ENCODE measurements at places on chromosomes 6 and 20.

DNA sequence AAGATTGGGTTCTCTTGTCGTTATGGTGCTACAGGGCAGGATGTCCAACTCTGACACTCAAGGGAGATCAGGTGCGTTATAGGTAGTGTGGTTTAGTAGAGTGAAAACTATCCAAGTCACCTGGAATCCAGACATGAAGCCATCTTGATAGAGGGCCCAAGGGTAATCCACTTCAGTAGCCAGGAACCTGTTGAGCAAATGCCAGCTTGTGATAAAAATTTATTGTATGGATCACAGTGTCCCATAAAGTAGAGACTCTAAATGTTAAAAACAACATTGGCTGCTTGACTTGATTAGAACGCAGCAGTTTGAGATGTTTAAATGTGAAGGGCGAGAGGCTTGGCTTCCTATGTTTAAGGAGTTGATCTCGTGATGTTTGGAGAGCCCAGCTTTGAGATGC lies 105.7 kb upstream of the GMDS start:
- no peak for DNase-seq

- DNase-seq: no peak
Observed at GRCh38 chr6:92281571-92282076, 1137.7 kb downstream of the EPHA7 start.

DNA sequence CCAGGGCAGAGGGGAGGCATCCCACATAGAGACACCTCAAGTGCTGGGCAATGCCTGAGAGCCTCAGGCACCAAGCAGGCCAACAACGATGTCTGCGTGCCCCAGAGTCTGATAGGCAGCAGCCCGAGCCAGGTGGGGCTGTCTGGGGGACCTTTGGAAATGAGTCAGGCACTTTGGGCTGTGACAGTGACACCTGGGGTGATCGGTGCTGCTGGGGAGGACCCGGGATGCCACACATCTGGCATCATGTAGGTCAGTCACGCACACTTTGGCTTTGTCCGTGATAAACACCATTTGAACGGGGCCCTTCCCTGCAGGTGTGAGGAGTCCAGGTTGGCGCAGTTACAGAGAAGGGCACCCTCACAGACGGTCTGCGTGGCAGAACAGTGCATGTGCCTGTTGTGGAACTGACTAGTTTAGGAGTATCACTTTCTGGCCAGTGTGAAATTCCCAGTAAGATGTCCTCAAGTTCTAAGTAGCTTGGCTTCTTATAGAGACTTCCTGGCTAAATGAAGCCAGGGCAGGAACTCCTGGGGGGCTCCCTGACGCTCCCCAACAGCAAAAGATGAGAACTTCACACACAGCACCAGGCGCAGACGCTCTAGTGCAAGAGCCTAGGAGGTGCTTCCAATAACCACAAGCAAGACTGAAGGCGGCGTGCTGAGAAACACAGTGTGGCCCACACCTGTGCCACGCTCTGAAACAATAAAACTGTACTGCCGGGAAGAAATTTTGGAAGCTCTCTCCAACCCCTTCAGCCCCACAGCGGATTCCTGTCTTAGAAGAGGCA lies 134.7 kb downstream of the WDR27 start:
- no peak for DNase-seq

DNA sequence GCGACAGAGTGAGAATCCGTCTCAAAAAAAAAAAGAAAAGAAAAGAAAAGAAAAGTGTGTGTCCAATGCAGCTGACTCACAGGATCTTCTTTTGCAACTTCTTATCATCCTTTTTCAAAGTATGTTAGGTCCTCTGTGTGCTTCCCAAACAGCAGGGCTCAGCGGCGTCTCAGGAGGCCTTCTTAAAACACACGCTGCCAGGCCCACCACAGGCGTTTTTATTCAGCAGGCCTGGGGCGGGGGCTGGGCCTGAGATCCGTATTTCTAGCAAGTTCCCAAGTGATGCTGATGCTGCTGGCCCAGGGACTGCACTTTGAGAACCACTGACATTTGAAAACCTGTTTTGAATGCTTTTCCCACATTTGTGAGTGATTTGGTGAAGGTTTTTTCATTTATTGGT lies 57.1 kb downstream of the PSMG4 start:
- no peak for DNase-seq

DNA sequence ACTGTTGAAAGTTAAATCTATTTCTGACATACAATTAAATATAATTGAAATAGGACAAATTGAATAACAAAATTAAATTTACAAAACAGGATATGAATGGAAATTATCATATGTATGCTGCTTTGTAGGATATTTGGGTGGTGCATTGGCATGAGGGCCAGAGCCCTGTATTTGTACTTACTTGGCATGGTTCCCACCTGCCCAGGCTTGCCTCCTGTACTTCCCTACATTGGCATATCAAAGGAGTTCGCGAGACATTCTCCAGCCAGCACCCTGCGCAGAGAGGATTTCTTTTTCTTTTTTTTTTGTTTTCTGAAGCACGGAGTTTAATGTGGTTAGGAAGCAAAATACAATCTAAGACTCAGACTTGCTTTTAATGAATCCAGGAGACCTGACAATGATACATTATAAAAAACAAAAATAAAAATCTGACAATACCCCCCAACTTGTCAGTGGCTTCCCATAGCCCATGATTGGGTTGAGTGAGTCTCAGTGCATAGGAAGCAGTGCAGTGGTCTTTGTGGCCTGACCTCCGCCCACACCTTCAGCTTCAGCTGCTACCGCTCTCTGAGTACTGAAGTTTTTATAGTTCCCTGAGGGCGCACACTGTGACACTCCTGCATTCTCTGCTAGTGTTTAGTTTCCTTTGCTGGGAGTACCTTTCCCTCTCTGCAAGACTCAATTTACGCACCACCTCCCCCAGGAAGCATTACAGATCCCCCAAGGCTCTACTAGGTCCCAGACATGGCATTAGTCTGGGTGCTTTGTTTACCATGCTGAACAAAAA lies 440.8 kb downstream of the UTRN start:
- DNase-seq: no peak
